IMR-90 (cell line): ENCODE measurements at places on chromosomes 11 and 22. TPM values are rescaled to one million over a fixed set of nuclear protein-coding genes. Genes with fewer than 3 reads are reported as not detected.

KCNC1 gene
- not detected in 2 replicates for total RNA-seq

POLA2 gene
- total RNA-seq: 12.2 and 14.2 TPM in 2 replicates

C1QTNF5 gene
- total RNA-seq: 1.9 and 2.0 TPM in 2 replicates

PANX3 gene
- not detected in 2 replicates for total RNA-seq

RIC3 gene
- total RNA-seq: not detected in 2 replicates

- no peak for DNase-seq
Measured at GRCh38 chr11:2385156-2386151, 8.3 kb downstream of the CD81 start.

DNA sequence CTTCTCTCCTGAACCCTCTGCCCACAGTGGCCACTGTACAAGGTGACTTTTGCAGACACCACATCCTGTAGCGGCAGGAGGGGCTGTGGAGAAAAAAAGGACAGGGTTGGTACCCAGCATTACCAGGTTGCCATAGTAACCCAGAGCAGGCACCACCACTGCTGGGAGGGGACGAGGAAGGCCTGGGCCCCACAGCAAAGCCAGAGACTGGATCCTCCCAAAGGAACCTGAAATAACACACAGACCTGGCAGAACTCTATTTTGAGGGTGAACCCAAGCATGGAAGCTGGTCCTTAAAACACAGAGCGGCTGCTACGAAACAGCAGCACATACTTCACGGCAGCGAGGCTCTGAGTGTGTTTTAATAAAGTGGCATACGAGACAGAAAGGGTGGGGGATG, 380.6 kb downstream of the CTTN start:
- no peak for DNase-seq

GRCh38 chr11:44159848-44160721, 64.6 kb downstream of the EXT2 start:
- no peak for DNase-seq

DNA sequence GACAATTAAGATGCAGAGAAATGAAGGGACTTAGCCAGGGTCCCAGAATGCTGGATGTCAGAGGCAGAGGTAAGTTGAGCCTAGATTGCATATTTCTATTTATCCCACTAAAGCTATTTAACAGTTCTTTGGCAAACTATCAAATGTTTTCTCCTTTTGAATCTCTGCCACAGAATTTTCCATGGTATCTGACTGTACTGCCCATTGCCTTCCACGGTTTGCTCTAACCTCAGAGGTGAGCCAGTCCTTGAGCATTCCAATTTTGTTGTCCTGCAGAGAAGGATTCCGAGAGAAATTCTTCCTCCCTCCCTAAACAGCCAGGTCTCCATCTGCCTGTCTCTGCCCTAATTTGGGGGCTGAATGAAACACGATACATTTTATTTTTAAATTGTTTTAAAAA, 368.3 kb upstream of the SYN3 start:
- peak; percentile 12 for DNase-seq

DNA sequence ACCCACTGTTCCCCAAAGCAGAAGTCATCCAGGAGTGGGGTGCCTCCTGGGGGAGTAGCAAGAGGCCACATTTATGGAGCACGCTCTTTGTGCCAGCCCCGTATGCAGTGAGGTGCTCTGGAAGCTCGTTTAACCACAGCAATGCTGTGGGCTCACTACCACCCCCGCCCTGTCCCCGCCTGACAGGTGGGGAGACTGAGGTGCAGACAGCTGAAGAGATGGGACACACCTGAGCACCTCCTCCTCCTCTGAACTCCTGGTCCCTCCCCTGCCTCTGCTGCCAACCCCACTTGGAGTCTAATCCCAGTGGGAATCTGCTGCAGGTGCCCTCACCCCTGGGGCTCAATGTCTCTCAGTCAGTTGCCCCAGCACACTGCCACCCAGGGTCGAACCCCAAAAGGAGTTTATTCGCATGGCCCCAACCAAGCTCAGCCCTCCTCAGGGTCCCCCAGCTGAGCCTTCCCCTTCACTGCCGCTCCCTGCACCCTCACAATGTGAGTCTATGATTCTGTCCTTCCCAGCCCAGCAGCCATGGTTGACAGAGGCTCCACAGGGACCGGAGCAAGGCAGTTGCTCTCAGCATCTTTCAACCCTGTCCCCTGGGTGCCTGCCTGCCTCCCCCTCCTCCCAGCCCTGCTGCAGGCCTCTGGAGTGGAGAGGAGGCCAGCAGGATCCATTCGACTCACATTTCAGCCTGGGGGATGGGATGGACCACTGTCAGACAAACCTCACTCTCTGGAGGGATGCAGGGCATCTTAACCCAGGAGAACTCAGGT, 13.3 kb upstream of the BCR start:
- DNase-seq: no peak

DNA sequence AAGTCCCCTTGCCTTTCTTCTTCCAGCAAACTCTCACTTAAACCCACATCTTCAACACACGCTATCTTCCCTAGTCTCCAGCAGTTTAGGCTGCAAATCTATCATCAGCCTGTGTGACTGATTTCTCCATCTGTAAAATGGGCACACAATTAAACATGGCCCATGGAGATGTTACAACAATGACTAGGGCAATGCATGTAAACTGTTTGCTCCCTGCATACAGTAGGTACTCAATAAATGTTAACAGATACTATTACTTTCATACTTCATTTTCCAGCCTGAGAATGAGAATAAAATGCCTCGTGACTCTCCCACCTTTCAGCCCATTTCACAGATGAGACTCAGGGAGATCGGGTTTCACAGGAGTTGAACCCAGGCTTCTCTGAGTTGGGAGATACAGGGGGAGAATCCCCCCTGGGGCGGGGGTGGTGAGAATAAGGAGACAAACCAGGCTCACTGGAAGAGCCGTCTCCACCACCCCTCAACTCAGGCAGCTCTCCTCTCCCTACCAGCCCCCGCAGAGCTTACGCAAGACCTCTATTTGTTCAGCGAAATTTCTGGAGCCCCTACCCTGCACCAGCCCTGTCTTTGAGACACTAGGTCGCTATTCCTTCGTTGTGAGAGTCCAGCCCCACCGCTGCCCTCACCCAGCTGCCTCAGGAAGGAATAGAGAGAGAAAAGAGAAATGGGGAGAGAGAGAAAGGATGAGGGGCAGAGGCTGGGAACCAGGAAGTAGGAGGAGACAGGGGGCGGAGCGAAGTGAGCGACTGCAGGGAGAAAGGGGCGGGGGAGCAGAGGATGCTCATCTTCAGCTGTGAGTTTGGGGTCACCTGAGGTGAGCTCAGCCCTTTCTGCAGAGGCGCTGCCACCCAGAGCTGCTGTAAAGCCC, 42.1 kb upstream of the KLHL35 start:
- DNase-seq: peak; percentile 62

DNA sequence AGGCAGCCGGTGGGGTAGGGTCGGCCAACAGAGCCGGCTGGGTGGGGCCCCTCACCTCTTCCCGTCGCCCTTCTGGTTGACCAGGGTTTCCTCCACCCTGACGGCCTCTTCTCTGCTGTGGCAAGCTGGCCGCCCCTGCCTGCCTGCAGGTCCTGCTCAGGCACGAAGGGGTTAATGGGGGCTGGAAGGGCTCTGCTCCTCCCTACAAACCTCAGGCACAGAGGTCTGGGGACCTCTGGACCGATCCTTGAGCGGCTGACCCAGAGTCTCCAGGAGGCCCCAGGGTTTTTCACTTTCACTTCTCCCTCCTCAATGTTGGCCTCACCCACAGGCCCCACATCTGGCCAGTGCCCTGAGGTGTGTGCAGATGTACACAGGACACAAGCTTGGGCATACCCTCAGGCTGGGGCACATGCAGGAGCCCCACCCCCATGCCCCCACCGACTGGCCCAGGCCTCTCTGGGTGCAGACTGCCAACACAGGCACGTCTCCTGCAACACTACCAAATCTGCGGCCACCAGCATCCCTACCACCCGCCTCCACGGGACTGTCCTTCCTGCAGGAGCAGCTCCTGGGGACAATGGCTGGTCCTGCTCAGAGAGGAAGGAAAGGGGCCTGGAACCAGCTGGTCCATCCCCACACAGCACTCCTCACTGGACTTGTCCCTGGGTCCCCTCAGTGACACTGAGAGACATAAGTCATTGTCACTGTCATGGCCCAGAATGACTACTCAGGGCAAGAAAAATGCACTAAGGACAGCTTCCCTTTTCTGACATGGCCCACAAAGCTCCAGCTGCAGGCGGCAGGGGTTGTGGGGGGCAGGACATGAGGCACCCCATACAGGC, 3.2 kb upstream of the TBX1 start:
- DNase-seq: no peak

DNA sequence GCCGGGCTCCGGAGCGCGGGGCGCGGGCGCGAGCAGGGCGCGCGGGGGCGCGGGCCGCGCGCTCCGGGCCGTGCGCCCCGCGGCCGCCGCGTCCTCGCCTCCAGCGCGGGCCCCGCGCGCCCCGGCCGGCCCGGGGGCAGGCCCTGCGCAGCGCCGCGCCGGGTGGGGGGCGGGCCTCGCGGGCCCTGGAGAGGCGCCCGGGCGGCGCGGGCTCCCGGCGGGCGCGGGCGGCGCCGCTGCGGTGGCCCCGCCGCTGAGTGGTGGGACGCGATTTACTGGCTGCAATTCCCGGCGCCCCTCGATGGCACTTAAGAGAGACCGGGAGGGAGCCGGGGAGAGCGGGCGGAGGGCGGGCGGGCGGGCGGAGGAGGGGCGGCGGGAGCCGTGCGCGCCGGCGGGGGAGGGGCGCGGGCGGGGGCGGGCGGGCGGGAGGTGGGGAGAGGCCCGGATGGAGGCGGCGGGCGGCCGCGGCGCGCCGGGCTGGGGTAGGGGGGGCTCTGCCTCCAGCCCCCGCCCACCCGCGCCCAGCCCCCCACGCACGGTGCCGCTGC, 73.2 kb upstream of the TCF20 start:
- DNase-seq: no peak

DNA sequence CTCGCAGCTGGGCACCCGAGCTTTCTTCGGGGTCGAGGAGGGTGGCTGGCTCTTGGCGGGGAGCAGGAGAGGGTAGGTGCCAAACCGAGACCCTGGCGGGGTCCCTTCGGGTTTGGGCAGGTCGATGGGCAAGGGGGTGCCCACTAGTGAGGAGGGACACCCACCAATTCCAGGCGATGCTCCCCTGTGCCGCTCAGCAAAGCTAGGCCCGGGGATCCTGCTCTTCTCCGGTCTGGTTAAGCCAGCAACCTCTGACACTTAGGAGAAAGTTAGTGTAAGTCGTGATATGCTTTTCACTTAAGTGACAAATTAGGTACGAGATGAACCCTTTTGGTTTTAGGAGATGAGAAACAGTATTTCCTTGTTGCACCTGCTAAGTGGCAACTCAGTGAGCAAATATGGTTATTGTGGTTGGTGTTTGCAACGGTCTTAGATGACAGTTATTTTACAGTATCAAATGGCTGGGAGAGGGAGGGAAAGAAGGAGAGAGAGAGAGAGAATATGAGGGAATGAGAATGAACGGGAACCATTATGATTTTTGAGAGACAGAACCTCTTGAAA, 565 bp downstream of the NUCB2 start:
- DNase-seq: peak; percentile 63

DNA sequence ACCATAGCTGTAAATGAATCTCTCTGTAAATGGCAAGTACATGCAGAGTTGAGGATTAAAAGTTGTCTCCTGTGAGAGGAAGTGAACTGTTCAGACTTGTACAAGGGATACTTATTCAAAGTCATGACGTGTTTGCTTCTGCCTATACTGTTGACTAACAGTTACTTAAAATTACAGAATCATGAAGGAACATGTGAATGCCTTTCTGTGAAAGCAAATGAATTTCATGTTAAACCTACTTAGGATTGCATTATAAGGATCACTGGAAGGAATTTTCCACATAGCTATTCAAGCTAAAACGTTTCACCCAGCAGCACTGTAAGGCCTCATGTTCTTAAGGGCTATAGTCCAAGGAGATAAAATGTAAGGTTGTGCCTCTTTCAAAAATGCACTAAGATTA, 93.4 kb upstream of the BIRC3 start:
- DNase-seq: peak; percentile 42

DNA sequence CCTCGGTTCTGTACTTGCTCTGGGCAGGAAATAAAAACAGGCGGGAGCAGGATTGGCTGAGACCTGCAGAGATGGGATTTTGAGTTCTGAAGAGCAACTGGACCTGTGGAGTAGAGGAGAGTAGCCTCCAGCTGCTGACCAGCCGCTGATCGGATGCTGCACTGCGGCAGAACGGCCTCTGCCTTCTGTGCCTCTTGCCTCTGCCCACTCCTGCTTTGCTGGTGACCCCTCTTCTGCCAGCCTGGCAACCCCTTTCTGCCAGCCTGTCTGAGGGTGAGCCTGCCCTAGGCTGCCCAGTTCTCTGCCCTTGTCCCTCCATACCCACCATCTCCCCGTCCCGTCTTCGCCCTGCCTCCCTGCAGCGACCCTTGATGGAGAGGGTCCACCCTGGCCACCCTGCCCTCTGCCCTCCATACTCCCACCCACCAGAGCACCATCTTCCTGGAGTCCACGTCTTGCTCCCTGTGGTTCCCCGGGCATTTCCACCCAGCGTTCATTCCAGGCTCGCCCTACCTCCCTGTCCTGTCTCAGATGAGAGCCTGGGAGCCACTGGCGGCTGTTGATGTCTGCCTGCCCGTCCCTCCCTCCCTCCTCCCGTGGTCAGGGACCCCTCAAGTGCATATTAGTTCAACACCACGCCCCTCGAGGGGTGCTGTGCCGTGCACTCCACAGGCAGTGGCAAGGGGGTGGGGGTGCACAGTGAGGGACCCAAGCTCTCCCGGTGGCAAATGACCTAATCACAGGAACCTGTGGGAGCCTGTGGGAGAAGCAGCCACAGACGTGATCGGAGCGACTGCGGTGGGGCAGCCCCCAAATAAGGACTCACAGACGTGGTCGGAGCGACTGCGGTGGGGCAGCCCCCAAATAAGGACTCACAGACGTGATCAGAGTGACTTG, 863.3 kb downstream of the TBC1D22A start:
- no peak for DNase-seq

DNA sequence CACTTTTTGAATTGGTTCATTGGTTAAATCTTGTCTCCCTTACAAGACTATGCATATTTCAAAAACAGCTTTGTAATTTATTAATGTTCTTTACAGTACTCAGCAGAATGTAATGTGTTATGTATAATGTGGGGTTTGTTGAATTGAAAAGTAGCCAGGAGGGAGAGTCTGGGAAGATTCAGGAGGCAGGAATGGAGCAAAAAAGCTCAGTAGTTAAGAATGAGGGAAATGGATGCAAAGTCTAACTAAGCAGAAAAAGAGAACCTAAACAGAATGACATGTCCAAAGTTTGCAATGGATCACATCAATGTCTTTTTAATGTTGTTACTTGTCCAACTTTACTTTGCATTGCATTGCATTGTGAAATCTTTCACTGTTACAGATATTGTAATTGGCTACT, 86.5 kb upstream of the CARD18 start:
- DNase-seq: peak; percentile 68

- DNase-seq: peak; percentile 69
Measured at GRCh38 chr22:28442264-28442710, 237.4 kb downstream of the TTC28 start.

- DNase-seq: no peak
Measured at GRCh38 chr11:124115782-124116616, 749 bp downstream of the VWA5A start.

DNA sequence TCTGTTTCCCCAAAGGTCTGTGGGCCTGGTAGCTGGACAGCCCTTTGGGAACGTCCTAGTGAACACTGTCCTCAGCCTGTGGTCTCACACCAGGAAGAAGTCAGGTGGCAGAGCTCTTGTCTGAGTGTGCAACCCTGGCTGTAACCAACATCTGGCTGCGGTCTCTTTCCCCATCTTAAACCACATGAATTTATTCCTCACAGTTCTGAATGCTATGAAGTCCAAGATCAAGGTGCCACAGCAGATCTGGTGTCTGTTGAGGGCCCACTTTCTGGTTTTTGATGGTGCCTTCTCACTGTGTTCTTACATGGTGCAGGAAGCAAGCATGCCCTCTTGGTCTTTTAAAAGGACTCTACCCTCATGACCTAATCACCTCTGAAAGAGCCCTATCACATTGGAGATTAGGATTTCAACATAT, 2.7 kb downstream of the UPB1 start:
- DNase-seq: no peak
